ENCODE measurements at places on chromosomes 5 and 9.

DNA sequence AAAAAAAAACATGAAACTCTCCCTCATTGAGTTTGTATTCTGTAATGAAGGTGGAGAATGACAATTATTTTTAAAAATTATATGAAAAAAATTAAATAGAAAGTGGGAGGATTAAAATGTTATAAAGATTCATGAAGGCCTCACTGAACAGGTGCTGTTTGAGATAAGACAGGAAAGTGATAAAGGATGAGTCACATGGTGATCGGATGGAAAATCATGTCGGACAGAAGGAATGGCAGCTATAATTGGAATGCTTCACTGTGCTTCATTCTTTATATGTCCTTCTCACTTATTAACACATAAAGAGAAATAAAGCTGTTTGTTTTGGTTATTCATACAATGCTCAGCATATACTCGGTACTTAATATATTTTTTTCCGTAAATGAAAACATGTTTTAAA is 464.5 kb upstream of the RGMB start:
- no peak for DNase-seq

GRCh38 chr9:132622159-132622558 is 39.8 kb downstream of the BARHL1 start:
- no peak for DNase-seq

DNA sequence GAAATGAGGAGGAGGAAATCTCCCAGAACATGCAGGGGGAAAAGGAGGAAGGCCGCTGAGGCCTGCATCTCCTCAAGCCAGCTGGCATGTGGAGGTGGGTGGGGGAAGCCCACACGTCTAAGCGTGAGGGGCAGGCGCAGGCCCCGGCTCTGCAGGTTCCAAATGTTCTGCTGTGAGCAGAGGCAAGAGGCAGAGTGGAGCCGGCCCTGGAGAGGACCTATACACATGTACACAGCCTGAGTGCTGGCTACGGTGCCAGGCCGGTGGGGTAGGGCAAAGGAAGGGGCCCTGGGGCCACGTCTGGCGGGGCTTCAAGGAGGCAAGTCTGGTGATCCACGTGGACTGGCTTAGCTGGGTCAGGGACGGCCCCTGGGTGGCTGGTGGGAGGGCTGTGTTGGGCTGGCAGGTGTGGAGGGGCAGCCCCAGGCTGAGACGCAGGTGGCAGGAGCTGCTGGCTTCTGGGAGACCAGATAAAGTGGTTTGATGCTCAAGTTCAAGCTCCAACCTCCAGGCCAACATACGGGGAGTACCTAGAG is 26.4 kb downstream of the LPCAT1 start:
- no peak for DNase-seq

GRCh38 chr5:61910771-61911170 is 395.2 kb upstream of the KIF2A start:
- no peak for DNase-seq

GRCh38 chr5:52787600-52788504 is at the start of the genes ITGA1 and PELO:
TSS of gene ITGA1 (plus strand) at chr5:52787916. CDS start at chr5:52788354, 438 bp downstream.
TSS of gene PELO (plus strand) at chr5:52787916. CDS start at chr5:52800395, 12,479 bp downstream.
- peak; percentile 46 for DNase-seq

Measured in activated CD8-positive, alpha-beta memory T cell treated with anti-CD3 and anti-CD28 coated beads, Interleukin-2, amount 50 U/mL, for 4 hours (primary cell).